AG09309 (cell line): ENCODE measurements at places on chromosomes 16 and 17.

DNA sequence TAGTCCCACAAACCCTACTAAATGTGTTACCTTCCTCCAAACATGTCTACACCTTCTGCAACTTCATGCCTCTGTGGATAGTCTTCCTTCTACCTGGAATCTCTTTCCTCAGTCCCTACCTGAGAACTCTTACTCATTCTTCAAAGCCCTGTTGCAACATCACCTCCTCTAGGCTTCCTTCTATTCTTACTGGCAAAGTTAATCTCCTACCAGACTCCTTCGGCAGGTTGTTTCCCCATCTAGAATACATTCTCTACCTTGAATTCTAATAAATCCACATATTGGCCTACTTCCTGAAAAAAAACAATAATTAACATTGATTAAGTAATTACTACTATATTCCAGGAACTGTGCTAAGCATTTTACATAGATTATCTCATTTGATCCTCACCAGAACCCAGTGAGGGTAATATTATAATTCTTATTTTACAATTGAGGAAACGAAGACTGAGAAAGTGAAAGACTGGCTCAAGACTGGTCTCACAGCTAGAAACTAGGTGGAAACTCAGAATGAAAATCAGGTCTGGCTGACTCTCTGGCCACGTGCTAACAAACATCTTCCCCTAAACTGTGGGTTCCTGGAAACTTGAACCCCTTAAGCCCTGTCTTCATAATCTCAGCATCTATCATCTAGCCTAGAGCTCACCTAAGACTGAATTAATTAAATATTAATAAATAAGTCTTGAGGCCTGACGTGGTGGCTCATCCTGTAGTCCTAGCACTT lies 4.6 kb upstream of the STAT3 start:
- no peak for DNase-seq

DNA sequence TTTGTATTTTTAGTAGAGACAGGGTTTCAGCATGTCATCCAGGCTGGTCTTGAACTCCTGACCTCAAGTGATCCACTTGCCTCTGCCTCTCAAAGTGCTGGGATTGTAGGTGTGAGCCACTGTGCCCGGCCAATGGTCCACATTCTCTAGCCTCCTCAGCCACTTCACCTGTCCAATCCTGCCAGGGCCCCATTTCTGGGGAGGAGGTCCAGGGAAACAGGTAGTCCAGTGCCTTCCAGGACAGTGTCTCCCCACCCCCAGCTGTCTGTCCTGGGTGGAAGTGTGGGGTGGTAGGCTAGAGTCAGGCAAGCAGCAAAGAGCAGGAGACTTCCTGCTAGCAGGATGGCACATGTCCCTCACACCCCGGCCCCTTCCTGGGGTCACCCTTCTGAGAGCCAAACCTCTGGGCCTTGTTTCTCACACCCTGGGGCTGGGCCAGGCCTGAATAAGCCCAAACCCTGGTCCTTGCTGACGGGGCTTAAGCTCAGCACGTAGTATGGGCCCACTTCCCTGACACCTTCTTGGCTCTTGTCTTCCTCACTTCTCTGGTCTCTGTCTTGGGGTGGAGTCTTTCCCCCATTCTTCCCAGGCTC lies 5.0 kb downstream of the FHOD1 start:
- DNase-seq = no peak

- no peak for DNase-seq
These were observed 118.3 kb downstream of the RAB11FIP4 start for GRCh38 chr17:31509805-31510177.

- DNase-seq = no peak
These were observed 179.6 kb upstream of the TNRC6C start for GRCh38 chr17:77778636-77779489.

GRCh38 chr16:81530296-81530721 lies 85.7 kb downstream of the CMIP start:
- no peak for DNase-seq

GRCh38 chr17:79888811-79889634 lies 49.8 kb upstream of the CBX4 start:
- no peak for DNase-seq

- no peak for DNase-seq
These were observed 151.3 kb downstream of the RPTOR start for GRCh38 chr17:80695979-80696378.

DNA sequence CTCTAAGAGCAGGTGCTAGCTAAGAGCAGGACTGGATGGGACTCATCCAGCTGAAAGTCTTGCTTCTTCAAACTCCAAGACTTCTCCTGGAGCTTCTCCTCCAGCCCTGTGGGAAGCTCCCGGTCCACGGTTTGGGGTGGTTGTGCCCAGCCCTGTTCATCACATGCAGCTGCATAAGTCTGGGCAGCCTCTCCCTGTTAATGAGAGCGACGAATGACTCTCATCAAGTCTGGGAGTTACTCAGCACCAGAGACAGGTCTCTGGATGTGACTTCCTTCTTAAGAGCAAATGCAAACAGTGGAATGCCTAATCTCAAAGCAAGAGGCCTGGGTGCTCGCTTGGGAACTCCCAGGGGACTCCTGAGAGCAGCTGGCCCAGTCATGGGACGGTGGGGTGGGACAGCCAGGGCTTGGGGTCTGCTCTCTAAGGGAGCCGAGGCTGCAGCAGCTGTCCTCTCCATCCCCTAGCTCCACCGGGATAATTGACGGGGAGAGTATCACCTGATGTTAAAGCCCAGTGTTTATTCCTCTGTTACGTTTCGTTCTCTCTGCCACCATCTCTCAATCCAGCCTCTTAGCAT lies 35.3 kb upstream of the CRHR1 start:
- no peak for DNase-seq

GRCh38 chr16:2819179-2819938 lies 2.3 kb downstream of the PRSS21 start:
- DNase-seq = no peak

DNA sequence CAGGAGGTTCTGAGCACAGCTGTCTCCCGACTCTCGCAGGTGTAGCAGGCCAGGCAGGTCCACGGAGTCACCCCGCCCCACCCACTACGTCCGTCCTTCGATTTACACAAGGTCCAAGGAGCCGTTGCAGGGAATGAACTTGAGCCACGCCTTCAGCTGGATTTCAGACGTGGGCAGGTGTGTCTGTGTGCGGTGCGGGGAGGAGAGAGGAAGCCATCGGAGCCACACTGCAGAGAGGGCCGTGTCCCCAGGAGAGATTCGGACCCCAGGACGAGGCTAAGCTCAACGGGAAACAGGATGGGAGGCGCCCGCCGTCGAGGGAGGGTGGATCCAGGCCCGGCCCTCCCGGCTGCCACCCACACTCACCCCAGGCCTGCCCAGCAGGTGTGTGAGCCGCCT lies 50.3 kb downstream of the RPH3AL start:
- no peak for DNase-seq

DNA sequence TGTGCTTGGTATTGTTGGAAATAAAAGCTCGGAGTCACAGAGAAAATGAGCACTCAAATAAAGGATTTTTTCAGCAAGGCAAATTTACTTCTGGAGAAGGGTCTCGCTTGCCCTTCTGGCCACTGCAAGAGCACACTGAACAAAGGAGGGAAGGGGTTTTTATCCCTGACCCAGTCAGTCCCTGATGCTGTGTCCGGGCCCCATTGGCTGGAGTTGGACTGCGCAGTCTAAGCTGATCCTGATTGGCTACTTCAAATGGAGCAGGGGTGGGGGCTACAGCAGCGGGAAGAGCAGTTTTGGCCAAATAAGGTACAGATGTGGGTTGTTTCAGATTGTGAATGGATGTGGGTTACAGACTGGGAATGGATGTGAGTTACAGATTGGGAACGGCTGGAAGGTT lies 4.3 kb upstream of the NLRP1 start:
- DNase-seq = no peak

- DNase-seq = no peak
These were observed 124.9 kb downstream of the MRTFB start for GRCh38 chr16:14196011-14196410.

DNA sequence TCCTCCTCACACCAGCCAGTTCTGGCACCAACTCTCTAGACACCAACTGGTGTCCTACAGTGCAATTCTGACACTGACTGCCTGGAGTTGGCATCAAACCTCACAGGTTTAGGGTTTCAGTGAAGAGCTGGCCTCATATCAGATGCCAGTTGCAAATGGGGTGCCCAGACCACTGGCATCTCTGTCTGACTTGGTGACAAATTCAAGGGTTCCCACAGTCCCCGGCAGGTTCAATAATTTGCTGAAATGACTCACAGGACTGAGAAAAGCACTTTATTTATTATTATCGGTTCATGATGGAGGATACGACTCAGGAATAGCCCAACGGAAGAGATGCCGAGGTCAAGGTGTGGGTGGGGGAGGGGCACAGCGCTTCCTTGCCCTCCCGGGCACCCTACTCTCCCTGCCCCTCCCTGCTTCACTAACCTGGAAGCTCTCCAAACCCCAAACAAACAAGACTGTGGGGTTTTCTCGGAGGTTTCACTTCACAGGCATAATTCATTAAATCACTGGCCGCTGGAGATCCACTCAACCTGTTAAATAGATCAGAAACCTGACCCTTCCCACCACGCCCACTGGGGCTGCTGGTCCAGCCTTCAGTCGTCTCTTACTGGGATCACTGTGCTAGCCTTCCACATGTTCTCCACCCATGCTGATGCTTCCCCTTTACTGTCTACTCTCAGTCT lies 1.7 kb upstream of the NLRP1 start:
- DNase-seq = no peak

- no peak for DNase-seq
These were observed 7.0 kb upstream of the NAGLU start for GRCh38 chr17:42529061-42529460.

DNA sequence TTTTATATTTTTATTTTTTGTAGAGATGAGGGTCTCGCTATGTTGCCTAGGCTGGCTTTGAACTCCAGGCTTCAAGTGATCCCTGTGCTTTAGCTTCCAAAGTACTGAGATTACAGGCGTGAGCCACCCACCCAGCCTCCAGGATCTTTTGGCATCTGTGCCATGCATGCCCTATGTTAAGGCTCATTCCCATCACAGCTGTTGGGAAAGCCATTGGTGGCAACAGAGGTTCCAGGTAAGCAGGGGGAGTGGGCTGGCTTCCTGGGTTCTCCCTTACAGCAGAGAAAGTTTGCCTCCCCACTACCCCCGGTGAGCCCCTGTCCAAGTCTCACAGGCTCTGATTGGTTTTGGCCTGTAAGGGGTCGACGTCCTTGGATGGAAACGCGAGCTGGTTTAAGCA lies 8.9 kb upstream of the MRTFB start:
- DNase-seq = no peak

- DNase-seq = no peak
These were observed 139.1 kb upstream of the GSE1 start for GRCh38 chr16:85473909-85474620.

DNA sequence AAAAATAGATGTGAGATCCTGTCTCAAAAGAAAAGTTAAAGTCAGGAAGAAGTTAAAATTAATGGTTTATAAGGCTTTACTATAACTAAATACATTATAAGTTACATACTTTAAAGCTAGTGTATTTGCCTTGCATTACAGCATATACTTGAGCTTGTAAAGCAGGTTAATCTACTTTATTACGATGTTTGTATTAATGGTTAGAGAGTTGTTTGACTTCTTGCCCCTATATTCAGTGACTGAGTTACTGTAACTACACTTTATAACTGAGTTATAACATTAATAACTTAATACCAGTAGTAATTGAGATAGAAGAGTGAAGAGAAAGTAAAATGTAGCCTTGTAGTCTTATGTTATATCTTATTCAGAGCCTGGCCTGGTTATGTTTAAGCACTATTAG lies 22.9 kb downstream of the CLTC start:
- no peak for DNase-seq

DNA sequence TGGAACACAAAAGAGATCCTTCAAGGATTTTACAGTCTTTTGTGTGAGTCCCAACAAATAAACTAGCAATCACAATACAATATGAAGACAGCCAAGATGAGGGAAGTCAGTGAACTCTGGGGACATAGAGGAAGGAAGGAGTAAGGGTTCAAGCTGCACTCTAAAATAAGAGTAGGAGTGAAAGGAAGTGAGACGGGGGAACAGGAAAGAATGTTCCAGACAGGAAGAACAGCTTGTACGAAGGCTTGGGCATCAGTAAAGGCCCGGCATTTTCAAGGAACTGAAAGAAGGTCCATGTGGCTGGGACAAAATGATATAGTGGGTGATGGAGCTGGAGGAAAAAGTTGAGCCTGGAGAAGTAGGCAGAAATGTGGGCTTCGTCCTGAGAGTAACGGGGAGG lies 4.5 kb downstream of the CCL17 start:
- DNase-seq = no peak

GRCh38 chr16:2971985-2972784 lies 3.0 kb downstream of the PAQR4 start:
- DNase-seq = no peak

DNA sequence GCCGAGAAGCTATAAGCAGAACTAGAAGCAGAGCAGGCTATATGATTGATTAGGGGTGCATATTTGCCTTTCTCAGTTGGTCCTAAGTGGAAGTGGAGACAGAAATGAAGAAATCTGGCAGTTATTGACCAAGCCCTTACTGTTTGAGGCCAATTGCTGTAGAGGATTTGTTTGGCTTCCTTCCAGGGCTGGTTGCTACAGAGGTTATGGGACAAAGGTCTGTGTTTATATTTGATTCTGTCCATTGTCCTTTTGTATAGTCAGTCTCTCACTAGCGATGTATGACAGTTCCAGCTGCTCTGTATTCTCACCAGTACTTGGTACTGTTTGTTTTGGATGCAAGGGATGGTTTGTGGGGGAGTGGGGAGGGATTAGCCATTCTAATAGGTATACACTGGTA lies 7.3 kb upstream of the ALOX15 start:
- no peak for DNase-seq

DNA sequence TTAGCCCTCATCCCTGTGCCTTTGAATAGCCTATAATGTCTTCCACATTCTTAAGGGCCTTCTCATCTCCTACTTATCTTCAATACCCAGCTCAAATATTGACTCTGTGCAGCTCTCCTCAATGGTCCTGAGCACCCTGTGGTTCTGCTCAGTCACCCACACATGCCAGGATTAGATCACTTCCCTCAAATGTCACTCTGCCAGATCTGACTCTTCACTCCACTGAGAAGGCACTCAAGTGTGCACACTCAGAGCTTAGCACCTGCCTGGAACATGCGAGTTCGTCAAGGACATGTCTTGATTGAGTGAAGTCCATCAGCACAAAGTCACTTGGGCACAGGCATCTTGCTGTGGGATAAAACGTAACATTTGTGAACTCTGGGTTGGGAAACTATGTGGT lies 404.8 kb downstream of the CDH13 start:
- DNase-seq = no peak

- no peak for DNase-seq
These were observed 785.6 kb upstream of the CDH8 start for GRCh38 chr16:62821824-62822223.

- DNase-seq = no peak
These were observed 11.0 kb downstream of the NFE2L1 start for GRCh38 chr17:48059125-48059668.
